ENCODE measurements at places on chromosomes 5 and 9.

- DNase-seq = no peak
These were observed 281.1 kb downstream of the MRPS30 start for GRCh38 chr5:45089870-45090269.

GRCh38 chr5:113147101-113147508, 170.5 kb downstream of the DCP2 start:
- no peak for DNase-seq

GRCh38 chr5:1779782-1780613, 19.6 kb downstream of the MRPL36 start:
- DNase-seq = no peak

- peak; percentile 22 for DNase-seq
These were observed 89.6 kb downstream of the SPRY4 start for GRCh38 chr5:142235050-142235797.

DNA sequence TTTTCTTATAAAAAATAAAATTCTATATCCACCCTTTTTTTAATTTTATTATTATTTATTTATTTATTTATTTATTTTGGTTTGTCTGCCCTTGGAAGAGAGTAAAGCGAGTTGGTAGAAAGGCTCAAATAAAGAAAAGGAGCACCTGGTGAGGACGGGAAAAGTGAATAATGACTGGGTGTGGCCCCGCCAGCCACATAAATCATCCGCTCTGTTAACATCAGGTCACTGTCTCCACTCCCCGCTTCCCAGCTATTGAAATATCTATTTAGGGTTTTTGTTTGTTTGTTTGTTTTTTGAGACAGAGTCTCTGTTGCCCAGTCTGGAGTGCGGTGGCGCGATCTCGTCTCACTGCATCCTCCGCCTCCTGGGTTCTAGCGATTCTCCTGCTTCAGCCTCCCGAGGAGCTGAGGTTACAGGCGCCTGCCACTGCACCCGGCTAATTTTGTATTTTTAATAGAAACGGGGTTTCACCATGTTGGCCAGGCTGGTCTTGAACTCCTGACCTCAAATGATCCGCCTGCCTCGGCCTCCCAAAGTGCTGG, 844 bp downstream of the POLR3G start:
- no peak for DNase-seq

DNA sequence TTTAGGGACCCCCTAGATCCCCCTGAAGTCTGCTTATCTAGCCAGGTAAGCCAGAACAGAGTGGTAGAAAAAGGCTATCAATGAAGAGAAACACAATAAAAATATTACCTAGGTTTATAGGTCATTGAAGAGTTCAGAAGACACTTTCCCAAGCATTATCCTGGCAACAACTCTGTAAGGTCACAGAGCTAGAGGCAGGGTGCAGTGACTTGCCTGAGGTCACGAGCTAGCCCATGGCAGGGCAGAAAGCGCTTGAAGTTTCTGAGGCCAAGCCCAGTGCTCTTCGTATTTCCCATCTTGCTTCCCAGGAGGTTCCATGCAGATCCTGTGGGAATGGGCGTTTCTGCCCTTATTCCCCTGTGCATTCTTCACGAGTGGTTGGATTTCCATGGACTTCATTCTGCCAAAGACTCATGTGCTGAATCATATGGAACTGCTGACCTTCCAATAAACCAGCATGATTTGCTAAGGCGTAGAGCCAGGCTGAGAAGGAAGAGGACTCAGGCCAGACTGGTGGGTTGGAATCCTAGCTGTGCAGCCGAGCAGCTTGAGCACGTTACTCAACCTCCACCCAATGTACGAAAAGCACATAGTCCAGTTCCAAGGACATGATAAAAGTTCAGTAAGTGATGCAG, 22.1 kb downstream of the TRMO start:
- DNase-seq = no peak

DNA sequence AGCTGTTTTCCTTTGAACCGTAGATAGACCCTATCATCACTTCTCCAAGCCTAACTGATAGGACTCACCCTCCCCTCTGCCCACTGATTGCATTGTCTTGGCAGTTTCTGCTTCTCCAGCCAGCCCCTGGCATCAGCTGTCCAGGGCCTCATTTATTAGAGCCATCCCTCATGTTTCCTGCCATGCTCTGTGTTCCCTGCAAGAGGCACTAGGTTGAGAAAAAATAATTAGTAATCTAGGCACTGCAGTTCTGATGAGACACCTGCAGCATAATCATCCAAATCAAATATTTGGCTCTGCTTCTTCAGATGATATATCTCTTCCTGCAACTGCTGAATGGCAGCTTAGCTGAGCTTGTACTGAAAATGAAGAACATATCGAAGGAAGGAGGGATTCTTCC, 303.0 kb upstream of the TLE4 start:
- DNase-seq = no peak

DNA sequence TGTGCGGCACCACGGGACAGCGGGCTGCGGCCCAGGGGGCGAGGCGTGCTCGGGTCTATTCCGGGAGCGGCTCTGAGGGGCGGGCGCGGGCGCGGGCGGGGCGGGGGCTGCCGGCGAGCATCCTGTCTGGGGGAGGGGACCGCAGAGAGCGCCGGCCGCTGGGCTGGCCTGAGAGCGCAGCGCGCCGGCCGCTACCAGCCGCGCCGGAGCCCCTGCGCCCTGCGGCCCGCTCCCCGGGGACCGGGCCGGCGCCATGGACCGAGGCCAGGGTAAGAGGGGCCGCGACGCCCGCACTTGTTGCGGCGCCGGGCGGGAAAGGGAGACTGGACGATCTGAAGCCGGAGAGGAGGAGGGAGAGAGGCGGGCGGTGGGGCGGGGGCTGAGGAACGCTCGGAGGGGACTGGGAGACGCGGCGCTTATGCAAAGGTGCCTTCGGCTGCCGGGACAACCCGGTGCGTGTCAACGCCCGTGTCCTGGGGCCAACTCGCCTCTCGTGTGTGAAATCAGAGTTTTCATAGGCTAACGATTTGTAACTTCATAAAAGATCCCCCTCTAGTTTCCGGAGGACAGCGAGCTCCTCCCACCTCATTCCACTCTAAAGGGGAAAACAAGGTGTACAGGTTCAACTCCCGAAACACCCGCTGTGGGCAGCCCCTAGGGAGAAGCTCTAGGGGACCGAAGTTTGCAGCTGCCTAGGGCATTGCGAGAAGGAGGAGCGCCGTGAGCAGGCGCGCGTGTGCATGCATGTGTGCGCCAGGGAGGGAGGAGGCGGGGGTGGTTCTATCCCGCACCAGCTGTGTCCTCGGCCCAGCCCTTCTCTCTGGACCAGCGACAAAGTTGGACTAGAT, at the start of gene AFAP1L1:
AFAP1L1 (plus strand) TSS at position 144 of the 848 bp plus-strand sequence; CDS start at position 254, 110 bp downstream.
- peak; percentile 8 for DNase-seq

DNA sequence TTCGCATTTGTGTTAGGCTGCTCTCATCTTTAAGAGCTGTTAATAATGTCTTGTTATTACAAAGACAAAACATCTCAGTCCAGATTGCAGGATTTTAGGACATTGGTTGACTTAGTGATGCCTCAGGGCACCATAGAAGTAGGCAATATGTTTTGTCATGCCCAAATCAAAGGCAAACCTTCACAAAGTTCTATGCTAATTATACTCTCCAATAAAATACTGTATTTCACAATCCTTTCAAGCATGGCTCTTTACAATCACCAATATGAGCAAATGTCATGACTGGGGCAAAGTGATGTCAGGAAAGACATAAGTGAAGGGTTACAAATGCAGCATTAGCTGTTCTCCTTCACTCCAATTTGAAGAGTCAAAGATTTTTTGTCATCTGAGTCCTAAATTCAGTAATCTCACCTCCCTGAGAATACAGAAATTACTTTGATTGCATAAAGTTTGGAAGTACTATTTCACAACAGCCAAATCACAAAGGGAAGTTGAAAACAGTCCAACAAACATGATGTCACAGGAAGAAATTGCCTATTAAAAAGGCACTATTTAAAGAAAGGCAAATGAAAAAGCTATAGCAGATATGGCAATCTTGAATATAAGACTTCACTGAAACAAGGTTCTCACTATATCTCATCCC, 303.2 kb downstream of the PRR16 start:
- no peak for DNase-seq

- DNase-seq = no peak
These were observed 161.6 kb downstream of the ASTN2 start for GRCh38 chr9:117253261-117253660.

DNA sequence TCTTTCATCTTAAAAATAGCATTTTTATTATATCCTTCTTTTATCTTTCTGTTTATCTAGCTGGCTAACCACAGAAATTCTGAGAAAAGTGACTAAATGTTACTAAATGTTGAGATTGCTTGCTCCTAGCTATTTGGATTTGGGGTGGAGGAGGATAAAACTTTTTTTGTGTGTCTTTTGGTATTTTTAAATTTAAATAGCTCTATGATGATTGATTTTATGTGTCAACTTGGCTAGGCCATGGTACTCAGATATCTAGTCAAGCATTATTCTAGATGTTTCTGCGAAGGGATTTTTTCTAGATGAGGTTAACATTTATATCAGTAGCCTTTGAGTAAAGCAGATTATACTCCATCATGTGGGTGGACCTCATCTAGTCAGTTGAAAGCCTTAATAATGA, 75.0 kb downstream of the GCNT1 start:
- no peak for DNase-seq

DNA sequence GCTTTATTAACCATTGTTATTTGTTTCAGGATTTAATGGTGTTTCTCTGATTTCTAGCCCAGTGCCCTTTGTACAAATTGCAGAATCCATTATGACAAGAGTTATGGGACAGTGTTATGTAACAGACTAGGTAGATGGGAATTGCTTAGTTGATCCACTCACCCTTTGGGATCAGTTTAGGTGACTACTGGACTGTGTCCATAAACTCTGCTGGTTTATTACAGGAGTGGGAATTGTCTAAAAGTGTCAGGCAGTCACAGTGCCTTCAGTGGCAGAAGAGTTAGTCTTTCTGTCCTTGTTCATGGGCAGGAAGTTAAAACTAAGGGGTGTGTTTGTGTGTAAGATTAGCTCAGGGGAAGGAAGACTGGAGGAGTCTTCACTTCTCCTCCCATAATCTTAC, 29.3 kb downstream of the RCL1 start:
- no peak for DNase-seq

- DNase-seq = no peak
These were observed 270.3 kb downstream of the SPOCK1 start for GRCh38 chr5:137228816-137229215.

Measured in activated CD4-positive, alpha-beta T cell treated with anti-CD3 and anti-CD28 coated beads, Interleukin-10, Interleukin-2, amounts not matched to agents 100 ng/mL and 50 ng/mL, durations not matched to agents 16 hours and 8 hours (primary cell).